ENCODE measurements at places on chromosomes 16 and 17. TPM values are rescaled to one million over a fixed set of nuclear protein-coding genes. Genes with fewer than 3 reads are reported as not detected.
A peak's percentile ranks its signal among the peaks of the same experiment; 100 is the strongest.

The MRPL58 gene
- total RNA-seq, result 26.5 TPM

DNA sequence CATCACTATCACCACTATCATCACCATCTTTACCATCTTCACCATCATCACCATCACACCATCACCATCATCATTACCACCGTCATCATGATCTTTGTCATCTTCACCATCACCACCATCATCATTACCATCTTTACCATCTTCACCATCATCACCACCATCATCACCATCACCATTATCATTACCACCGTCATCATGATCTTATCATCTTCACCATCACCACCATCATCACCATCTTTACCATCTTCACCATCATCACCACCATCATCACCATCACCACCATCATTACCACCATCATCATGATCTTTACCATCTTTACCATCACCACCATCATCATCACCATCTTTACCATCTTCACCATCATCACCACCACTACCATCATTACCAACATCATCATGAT lies 10.2 kb upstream of the ZNF469 start:
- no peak for DNase-seq

GRCh38 chr17:4497101-4497824 lies 1.4 kb upstream of the SPNS2 start:
- DNase-seq, result no peak

DNA sequence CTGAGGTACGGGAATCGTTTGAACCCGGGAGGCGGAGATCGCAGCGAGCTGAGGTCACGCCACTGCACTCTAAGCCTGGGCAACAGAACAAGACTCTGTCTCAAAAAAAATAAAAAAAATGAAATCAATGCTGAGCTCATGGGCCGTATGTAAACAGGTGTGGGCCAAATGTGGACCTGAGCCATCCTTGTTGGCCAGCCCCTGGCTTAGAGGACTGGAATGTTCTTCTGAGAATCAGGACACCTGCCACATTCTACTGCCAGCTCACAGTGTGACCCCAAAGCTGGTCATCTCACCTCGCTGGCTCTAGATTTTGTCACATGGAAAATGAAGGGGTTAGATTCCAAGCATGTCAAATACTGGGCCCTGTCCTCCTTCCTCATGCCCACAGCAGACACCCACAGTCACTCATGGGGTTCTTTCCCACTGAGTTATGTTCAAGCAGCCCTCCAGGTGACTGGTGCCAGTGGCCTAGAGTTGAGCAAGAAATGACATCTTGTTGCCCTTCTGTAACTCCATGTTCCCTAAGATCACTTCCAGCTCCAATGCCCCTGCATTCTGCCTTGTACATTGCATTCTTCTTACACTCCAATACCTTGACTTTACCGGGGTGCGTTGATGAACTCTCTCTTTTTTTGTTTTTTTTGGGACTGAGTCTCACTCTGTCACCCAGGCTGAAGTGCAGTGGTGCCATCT lies 110.6 kb downstream of the ABCC1 start:
- no peak for DNase-seq

GRCh38 chr16:88487920-88488851 lies 35.1 kb downstream of the ZFPM1 start:
- DNase-seq, result peak; percentile 76

DNA sequence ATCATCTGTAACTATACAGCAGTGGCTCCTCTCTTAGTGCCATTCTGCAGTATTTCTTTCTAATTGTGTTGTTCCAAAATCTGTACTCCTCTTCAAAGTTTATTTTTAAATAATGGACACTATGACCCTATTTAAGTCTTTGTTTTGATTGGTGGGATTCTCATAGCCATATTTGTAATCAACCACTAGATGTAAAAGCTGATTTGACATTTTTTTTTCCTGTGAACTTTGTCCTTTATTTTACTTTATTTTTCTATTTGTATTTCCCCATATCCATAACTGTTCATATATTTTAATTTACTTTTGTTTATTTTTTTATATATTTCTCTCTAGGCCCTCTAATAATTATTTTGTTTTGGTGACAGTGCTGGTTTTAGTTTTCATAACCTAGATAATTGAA lies 544.4 kb downstream of the KCNJ2 start:
- DNase-seq, result no peak

DNA sequence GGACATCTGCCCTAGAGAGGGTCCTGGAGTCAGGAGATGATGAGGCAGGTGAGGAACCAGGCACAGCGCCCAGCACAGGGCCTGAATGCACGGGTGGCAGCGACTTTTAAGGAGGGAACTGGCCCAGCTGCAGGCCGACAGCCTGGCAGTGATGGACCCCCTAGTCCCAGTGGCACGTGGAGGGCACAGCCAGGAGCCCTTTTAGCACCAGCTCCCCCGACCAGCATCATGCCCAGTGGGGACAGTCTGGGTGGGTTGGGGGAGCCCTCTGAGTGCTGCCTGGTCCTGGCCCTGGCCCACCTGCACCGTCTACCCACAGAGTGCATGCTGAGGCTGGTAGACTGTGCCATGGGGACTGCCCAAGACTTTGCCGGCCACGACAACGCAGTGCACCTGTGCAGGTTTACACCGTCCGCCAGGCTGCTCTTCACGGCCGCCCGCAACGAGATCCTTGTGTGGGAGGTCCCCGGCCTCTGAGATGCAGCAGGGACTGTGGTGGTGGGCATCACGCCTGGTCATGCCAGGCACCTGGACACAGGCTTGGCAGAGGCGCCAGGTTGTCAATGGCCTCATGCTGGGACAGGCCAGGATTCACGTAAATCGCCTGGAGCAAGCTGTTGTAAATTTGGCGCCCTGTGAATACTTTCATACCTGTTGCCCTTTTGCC lies 686 bp upstream of the RHOT2 start:
- DNase-seq, result no peak

DNA sequence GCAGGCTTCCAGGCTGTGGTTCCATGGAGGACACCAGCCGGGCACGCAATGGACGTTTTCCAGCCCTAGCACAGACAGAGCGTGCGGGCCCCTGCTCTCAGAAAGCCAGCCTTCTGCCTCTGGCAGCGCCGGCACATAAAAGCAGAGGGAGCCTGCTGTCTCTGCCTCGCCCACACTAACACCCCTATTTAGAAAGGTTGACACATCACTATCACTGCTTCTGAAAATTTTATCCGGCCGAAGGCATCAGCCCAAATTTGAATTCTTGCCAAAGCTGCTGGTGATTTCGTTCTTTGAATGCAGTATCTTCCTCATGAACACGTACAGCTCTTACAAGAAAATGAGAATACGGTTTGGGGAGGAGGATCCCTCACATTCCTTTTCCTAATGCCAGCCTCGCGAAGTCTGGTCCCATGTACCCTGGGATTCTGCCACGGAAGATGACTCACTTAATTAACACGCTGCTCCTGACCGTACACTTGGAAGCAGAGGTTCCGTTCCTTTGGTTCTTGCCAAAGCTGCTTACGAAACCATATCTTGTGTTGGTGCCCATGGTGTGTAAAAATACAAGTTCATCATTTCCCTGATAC lies 1.3 kb upstream of the RAB11FIP3 start:
- no peak for DNase-seq

Data from progenitor cell of endocrine pancreas (in vitro differentiated cells).